Activated CD4-positive, alpha-beta memory T cell treated with anti-CD3 and anti-CD28 coated beads for 36 hours (primary cell): ENCODE measurements at places on chromosomes 1 and 21. TPM values are rescaled to one million over a fixed set of nuclear protein-coding genes. Genes with fewer than 3 reads are reported as not detected.

The OLFML3 gene
- not detected for total RNA-seq

GRCh38 chr1:118783095-118783758 is 204.9 kb downstream of the TBX15 start:
- no peak overlapping the region for H3K4me3 ChIP-seq
- no peaks in the 10 kb centered on the region for H3K4me1 ChIP-seq
- no peak for DNase-seq
- H3K27me3 ChIP-seq, result no peaks in the 10 kb centered on the region

GRCh38 chr1:31470794-31471315 is 57.8 kb downstream of the SERINC2 start:
- H3K27me3 ChIP-seq, result peaks cover 24% of the 10 kb centered on the region
- no peaks in the 10 kb centered on the region for H3K4me1 ChIP-seq
- no peak overlapping the region for H3K27ac ChIP-seq
- no peak overlapping the region for H3K4me3 ChIP-seq
- H3K36me3 ChIP-seq, result no peaks in the 10 kb centered on the region

The LEMD1 gene
- 2.2 TPM for total RNA-seq

DNA sequence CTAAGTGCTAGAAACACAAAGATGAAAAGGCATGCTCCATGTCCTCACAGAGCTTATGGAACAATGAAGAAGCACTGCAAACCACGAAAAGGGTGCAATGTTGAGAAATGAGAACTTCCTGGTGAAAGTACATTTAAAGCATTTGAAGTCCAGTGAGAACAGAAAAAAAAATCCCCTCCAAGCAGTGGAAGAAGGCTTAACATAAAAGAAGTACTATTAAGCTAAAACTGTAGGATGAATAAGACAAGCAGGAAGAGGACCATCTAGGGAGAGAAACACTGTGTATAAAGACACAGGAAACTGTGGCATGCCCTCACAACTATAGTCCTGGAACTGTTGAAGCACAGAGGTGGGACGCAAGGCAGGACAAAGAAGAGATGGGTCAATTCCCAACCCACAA is 10.0 kb downstream of the TP53BP2 start:
- peaks cover 3% of the 10 kb centered on the region for H3K36me3 ChIP-seq
- no peak for DNase-seq

DNA sequence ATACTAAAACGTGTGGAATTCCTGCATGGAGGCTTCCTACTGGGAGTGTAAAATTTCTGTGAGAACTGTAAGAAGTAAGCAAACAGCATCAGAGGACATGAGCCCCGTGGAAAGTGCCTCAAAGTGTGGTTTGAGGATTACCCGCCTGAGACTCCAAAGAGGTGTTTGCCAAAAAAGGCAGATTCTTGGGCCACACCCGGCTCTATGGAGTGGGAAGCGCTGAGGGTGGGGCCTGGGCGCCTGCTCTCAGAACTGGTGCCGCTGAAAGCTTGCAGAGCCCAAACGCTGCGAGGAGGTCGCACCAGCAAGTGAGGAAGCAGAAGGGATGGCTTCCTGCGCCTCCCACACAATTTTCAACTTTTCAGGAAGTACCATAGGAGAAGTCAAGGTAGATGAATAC is 43.0 kb upstream of the PSEN2 start:
- H3K27me3 ChIP-seq, result no peaks in the 10 kb centered on the region
- H3K4me1 ChIP-seq, result peaks cover 28% of the 10 kb centered on the region
- no peaks in the 10 kb centered on the region for H3K36me3 ChIP-seq
- H3K4me3 ChIP-seq, result no peak overlapping the region
- peak overlapping the region; percentile 88 for H3K27ac ChIP-seq

The SELP gene
- 0.70 TPM for total RNA-seq

The RIPPLY3 gene
- 0.26 TPM for total RNA-seq

The MTMR11 gene
- total RNA-seq, result 2.2 TPM

The DDX20 gene
- total RNA-seq, result 15.9 TPM

The TCHHL1 gene
- not detected for total RNA-seq

DNA sequence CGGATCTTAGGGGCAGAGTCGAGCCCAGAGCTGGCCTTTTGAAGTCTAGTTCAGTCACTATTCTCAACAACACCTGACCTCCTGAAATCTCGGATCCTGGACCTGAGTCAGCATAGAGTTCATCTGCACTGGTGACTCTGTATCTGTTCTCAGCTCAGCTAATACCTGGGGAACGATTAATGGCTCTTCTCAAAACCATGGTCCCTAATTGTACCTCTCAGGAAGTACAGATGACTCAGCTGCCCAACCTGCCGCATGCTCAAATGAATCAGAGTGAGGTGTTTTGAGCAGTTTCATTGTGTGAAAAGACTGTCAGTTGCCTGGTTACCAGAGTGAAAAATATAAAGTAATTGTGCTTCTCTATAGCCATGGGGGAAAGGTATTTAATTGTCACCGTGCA is 89.2 kb downstream of the SLC35F3 start:
- peaks cover 23% of the 10 kb centered on the region for H3K27me3 ChIP-seq
- H3K4me3 ChIP-seq, result no peak overlapping the region
- no peaks in the 10 kb centered on the region for H3K36me3 ChIP-seq
- H3K4me1 ChIP-seq, result no peaks in the 10 kb centered on the region

DNA sequence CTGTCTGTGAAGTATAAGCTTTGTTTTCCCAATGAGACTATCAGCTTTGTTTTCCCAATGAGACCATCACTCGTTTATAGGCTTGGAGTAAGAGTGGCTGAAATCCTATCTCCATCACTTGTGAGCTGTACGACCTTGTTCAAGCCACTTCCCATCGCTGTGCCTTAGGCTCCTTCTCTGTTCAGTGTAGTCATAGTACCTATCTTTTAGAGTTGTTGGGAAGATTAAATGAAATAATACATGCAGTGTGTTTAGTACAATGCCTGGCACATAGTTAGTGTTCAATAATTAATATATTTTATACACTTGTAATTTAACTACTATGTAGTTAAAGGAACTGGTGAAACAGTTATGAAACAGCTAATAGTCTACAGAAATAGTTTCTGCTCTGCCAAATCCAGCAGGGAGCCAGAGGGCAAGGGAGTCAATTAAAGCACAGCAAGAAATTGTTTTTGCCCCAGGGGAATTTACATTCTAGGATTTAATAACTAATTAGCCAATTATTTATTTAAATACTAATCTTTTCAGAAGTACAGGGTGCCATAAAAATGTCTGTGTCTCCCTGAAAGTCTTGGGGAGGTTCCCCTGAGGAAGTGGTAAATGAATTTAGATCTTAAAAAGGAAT is 139.3 kb upstream of the HMCN1 start:
- no peak overlapping the region for H3K27ac ChIP-seq
- no peak for DNase-seq
- peaks cover 23% of the 10 kb centered on the region for H3K4me1 ChIP-seq
- no peak overlapping the region for H3K4me3 ChIP-seq
- no peaks in the 10 kb centered on the region for H3K36me3 ChIP-seq

- peaks cover 3% of the 10 kb centered on the region for H3K27me3 ChIP-seq
- no peak overlapping the region for H3K4me3 ChIP-seq
- H3K36me3 ChIP-seq, result no peaks in the 10 kb centered on the region
These were observed 41.2 kb downstream of the TNR start for GRCh38 chr1:175702079-175702795.

GRCh38 chr1:229167318-229167717 is 103.6 kb upstream of the RAB4A start:
- H3K4me1 ChIP-seq, result peaks cover 5% of the 10 kb centered on the region
- H3K4me3 ChIP-seq, result no peak overlapping the region
- no peak for DNase-seq

GRCh38 chr1:159958719-159959380 is 4.8 kb upstream of the SLAMF9 start:
- H3K36me3 ChIP-seq, result no peaks in the 10 kb centered on the region
- no peak overlapping the region for H3K4me3 ChIP-seq
- peaks cover 13% of the 10 kb centered on the region for H3K27me3 ChIP-seq
- H3K4me1 ChIP-seq, result peaks cover 11% of the 10 kb centered on the region
- H3K27ac ChIP-seq, result no peak overlapping the region

- peak overlapping the region; percentile 77 for H3K27ac ChIP-seq
- DNase-seq, result peak; percentile 82
- H3K36me3 ChIP-seq, result no peaks in the 10 kb centered on the region
- no peaks in the 10 kb centered on the region for H3K27me3 ChIP-seq
- H3K4me3 ChIP-seq, result peak overlapping the region; percentile 57
- H3K4me1 ChIP-seq, result peaks cover 74% of the 10 kb centered on the region
These were observed 63.3 kb upstream of the LRRC8D start for GRCh38 chr1:89757532-89757931.

- no peak overlapping the region for H3K4me3 ChIP-seq
- no peak overlapping the region for H3K27ac ChIP-seq
- H3K4me1 ChIP-seq, result no peaks in the 10 kb centered on the region
- H3K36me3 ChIP-seq, result no peaks in the 10 kb centered on the region
- DNase-seq, result no peak
These were observed 54.7 kb upstream of the WNT4 start for GRCh38 chr1:22197644-22198043.

DNA sequence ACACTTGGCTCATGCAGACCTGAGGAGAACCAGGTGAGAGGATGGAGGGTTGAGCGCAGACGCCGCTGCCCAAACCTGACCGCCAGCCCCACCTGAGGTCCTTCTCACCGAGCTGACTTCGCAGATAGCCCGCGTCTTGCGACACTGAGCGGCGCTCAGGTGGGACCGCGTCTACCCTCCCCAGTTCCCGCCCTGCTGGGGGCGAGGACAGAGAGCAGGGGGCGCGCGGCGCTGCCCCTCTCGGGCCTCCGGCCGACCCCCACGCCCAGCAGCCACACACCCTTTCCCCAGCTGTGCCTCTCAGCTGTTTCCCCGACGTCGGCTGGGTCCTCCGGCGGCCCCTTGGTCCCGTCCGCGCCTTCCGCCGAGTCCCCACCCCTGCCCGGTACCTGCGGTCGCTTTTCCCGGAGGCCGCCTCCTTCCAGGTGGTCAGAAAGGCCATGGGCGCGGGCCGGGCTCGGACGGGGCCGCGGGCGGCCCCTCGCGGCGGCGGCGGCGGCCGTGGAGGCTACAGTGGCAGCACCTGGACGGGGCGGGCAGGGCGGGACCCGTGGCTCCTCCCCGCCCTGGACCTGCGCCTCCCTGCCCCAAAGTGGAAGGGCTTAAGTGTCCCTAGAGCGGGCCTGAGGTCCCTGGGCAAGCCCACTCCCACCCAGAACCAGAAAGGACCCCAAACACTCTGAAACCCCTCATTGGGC is 14.4 kb upstream of the TTC39A start:
- H3K27me3 ChIP-seq, result peaks cover 39% of the 10 kb centered on the region
- H3K4me3 ChIP-seq, result no peak overlapping the region
- DNase-seq, result no peak
- no peaks in the 10 kb centered on the region for H3K36me3 ChIP-seq

DNA sequence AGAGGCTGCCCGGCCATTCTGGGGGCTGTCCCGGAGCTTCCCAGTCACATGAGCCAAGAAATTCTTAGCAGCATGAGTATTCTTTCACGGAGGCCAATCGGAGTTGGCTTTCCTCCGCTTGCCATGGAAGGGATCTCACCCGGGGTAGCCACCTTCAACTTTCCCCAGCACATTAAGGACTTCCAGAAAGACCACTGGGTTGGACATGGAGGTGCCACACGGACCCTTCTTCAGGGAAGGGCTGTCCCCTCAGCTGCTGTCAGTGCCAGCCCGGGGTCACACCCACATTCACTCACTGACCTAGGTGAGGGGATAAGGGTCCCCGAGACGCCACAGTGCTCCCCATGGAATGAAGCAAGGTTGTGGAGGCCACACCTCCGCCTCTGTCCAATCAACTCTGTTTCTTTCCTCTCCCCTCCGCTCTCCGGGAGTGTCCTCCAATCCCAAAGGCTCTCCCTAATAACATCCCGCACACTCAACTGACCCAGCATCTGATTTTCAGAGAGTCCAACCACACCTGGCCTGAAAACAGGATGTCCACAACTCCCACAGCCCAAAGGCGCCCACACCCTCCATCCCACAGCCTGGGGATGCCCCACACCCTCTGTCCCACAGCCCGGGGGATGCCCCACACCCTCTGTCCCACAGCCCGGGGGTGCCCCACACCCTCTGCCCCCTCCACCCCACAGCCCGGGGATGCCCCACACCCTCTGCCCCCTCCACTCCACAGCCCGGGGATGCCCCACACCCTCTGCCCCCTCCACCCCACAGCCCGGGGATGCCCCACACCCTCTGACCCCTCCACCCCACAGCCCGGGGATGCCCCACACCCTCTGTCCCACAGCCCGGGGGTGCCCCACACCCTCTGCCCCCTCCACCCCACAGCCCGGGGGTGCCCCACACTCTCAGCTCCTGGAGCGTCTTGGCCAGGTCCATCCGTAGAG is 19.4 kb downstream of the RSPH1 start:
- no peak overlapping the region for H3K27ac ChIP-seq
- no peaks in the 10 kb centered on the region for H3K36me3 ChIP-seq
- no peak overlapping the region for H3K4me3 ChIP-seq
- H3K27me3 ChIP-seq, result peaks cover 4% of the 10 kb centered on the region

The NFASC gene
- total RNA-seq, result 0.27 TPM
